ENCODE measurements at places on chromosomes 3 and 15.
A peak's percentile ranks its signal among the peaks of the same experiment; 100 is the strongest.

GRCh38 chr3:30934208-30934550 lies 39.7 kb upstream of the GADL1 start:
- no peak for DNase-seq

DNA sequence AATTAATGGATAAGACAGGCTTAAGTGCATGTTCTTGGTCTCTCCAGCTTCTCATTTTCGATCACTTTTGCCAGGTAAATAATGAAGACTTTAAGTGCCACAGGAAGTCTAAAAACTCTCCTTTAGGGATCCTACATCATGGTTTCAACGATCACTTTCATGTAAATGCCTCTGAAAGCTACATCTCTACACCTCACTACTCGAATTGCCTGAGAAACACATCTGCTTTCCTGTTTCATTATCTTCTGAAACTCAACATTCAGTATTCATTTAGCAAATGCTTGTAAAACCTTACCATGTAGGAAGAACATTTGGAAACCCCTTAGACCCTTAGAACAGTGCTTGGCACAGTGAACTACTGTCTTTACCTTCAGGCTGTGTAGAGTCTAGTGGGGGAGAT lies 16.2 kb downstream of the THAP10 start:
- DNase-seq = no peak

DNA sequence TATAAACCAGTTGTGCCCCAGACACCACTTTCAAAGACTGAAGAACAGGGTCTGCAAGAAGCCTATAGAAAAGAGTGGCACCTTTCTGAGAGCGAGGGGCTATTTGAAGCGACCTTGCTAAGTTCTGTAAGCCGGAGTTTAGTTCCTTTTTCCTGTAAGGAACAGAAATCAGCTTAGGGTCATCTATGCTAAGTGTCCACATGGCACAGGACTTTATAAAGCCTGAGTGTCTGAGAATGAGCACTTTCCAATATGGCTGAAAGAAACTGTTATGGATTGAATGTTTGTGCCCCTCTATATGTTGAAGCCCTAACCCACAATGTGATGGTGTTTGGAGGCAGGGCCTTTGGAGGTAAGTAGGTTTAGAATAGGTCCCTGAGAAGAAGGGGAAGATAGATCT lies 4.0 kb upstream of the A4GNT start:
- no peak for DNase-seq

- DNase-seq = no peak
These were observed 1.1 kb downstream of the SLC35G2 start for GRCh38 chr3:136819731-136820679.

GRCh38 chr3:5731100-5731499 lies 543.6 kb downstream of the EDEM1 start:
- no peak for DNase-seq

DNA sequence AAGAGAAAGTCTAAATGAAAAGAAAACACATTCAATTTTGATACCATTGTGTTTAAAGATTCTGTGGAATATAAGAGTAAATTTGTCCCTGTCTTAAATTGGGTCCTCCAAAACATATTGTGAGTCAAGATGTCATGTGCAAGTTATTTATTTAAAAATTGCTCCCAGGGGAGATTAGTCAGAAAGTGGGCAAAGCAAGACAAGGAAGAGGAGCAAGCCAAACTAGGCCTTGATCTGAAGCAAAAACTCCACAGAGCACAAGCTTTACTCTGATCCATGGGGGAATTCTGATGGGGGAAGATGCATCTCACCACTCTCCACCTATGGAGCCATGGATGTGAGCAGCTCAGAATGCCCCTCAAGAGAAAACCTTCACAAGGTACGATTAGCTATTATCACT lies 342.8 kb upstream of the IL12A start:
- no peak for DNase-seq

DNA sequence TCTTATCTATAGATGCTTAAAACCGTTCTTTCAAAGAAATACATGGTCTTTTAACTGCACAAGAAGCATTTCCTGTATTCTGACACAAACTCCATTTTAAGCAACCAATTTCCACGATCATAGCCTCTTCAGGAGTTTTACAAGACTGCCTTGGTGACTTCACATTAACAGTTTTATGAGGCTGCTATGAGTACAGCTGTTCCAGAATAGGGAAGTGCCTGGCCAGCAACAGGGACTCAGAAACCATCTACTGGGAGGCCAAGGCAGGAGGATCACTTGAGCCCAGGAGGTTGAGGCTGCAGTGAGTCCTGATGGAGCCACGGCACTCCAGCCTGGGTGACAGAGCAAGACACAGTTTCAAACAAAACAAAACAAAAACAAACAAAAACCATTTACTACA lies 78.4 kb downstream of the B3GNT5 start:
- DNase-seq = no peak

- DNase-seq = no peak
These were observed 12.0 kb upstream of the NMNAT3 start for GRCh38 chr3:139689708-139690228.

- peak; percentile 46 for DNase-seq
These were observed 171.6 kb downstream of the SV2B start for GRCh38 chr15:91271565-91272153.

DNA sequence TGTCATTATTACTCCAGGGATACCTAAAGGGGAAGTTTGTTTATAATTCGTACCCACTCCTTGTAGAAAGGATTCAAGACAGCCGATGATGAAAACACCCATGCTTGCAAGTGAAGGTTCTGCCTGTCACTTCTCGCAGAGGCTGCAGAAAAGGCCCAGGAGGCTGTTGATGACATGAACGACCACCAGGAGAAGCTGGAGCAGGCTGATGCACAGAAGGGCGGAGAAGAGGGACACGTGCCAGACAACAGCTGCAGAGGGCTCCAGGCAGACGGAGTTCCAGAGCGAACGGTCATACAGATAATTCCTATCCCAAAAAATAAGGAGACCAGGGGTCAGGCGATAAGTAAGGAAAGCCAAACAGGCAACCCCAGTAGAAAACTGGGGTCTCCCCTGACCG lies 5.7 kb upstream of the DYNLT2B start:
- peak; percentile 86 for DNase-seq

GRCh38 chr3:152444029-152444641 lies 175.4 kb downstream of the MBNL1 start:
- peak; percentile 49 for DNase-seq

- no peak for DNase-seq
These were observed 13.4 kb downstream of the TCF12 start for GRCh38 chr15:56931639-56932508.

DNA sequence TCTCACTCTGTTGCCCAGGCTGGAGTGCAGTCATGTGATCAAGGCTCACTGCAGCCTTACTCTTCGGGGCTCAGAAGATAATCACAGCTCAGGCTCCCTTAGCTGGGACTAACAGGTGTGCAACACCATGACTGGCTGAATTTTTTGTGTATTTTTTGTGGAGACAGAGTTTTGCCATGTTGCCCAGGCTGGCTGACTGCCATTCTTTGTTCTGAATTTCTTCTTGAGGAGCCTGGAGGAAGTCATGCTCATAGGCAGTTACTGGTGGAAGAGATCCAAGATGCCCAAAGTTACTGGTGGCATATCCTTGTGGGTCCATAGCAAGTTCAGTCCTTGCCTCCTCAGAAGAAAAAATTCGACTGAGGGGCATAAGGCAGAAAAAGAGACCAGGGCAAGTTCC lies 16.6 kb upstream of the UBP1 start:
- DNase-seq = no peak

DNA sequence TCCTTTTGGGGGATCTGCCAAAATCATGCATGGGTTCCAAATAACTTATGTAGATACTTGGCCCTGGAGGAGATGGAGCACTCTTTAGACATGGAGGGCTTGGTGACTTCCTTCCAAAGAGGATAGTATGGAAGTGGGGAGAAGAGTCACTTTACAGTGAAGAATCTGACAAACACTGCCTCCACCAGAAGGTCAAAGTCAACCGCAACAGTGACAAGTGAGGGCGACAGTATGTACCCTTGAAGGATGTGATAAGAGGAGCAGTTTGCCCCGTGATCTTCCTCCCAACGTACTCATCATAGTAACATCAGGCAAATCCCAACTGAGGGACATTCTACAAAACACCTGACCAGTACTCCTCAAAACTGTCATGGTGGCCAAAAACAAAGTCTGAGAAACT lies 62.0 kb downstream of the LMCD1 start:
- no peak for DNase-seq

DNA sequence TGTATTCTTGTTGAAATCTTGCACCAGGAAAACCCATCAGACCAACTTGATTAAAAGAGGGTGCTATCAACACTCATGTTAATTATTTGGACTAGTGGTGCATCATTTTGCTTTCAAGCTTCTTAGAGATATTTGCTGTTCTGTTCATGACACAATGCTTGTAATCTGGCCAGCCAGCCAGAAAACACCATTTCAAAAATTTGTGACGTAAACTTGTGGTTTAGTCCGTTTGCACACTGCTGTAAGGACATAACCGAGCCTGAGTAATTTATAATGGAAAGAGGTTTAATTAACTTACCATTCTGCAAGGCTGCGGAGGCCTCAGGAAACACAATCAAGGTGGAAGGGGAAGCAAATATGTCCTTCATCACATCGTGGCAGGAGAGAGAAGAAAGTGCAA lies 374.3 kb upstream of the TGFBR2 start:
- no peak for DNase-seq

GRCh38 chr3:184155644-184156521 lies 706 bp downstream of the DVL3 start:
- peak; percentile 27 for DNase-seq

DNA sequence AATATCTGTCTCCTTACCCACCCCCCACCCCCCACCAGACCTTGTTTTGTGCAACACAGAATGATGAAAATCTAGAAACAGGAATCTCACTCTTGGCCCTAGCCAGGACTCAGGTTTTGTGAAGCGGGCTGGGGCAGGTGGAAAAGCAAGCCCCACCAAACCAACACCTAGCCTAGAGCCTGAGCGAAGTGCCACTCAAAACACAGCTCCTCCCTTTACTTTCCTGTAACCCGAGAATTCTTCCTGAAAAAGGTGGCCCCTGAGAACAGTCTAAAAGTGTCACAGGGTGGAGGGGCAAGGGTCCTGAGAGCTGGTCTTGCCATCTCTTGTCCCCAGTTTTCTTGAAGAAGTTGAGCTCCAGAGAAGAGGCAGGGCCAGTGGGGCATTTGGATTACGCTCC lies 17.4 kb upstream of the RPUSD3 start:
- no peak for DNase-seq

DNA sequence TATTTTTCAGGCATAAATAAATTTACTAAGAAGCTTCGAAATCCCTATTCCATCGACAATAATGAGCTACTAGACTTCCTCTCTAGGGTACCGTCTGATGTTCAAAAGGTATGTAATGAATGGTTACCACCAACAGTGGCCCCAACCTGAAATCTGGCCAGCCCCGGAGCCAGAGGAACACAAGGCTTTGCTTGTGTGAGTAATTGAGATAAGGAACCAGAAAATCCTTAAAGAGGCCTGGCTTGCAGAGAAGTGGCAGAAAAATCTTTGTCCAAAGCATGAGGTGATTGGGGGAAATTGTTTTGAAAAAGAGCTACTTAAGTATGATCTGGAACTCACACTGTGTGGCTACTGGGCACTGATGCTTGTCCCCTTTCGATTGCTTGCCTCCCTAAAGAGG lies 245.3 kb downstream of the MCTP2 start:
- no peak for DNase-seq

GRCh38 chr15:80989081-80989517 lies 520 bp downstream of the MESD start:
- no peak for DNase-seq

DNA sequence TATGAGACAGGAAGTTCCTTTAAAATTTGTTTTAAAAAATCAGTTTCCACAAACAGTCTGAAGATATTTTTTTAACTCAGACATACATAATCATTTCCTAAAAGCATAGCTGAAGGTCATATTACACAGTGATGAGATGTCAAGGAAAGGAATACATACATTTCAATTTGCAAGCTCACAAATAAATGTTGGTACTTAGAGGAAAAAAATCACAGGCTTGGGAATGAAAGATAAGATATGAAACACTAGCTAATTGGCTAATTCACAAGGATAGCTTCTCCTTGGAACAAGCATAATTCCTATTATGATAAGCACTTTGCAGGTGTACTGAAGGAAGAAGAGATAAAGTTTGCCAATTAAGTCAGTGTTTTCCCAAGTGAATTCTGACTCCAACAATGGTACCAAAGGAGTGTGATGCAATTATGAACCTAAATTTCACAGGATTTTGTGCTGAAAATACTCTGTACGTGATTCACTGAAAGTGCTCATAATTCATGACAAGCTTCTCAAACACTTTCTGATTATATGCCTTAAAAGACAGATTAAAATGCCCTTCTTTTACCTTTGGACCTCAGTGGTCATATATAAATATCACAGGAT lies 112.4 kb downstream of the FRMD5 start:
- no peak for DNase-seq

- DNase-seq = peak; percentile 3
These were observed 192.7 kb upstream of the LRIG1 start for GRCh38 chr3:66693461-66694031.

- DNase-seq = no peak
These were observed 162.5 kb downstream of the FNDC3B start for GRCh38 chr3:172201870-172202236.

GRCh38 chr3:70824078-70824477 lies 511.6 kb upstream of the MDFIC2 start:
- peak; percentile 7 for DNase-seq

GRCh38 chr15:62118520-62119226 lies 46.4 kb downstream of the C2CD4B start:
- no peak for DNase-seq

GRCh38 chr3:122230174-122230573 lies 46.7 kb downstream of the CASR start:
- no peak for DNase-seq

- no peak for DNase-seq
These were observed 45.2 kb upstream of the TJP1 start for GRCh38 chr15:29867241-29868000.

DNA sequence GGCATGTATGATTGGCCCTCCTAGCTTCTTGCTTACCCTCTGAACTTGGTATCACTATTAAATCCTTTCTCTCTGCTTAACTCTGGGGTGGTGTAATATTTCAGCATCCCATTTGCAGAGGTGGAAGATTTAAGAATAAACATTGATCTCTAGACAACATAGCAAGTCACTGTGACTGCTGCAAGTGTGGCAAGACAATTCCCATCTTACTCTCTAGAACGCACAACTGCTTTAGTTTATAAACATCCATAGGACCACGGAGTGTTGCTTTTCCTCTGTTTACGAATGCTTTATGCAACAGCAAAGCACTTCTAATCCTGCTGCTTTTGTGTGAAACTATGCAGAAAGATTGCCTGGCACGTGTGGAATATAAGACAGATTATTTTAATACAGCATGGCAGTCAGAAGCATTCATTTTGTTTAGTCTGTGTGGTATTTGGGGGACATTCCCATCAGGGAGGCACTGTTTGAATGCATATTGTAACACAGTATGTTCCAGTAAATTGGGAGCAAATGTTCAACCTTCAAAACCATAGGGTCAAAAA lies 338.9 kb upstream of the TMCO5A start:
- DNase-seq = no peak
